MG63 (cell line): ENCODE measurements at places on chromosomes 12 and 14.

- DNase-seq, result no peak
Measured at GRCh38 chr12:68835333-68835908, 27.4 kb downstream of the MDM2 start.

DNA sequence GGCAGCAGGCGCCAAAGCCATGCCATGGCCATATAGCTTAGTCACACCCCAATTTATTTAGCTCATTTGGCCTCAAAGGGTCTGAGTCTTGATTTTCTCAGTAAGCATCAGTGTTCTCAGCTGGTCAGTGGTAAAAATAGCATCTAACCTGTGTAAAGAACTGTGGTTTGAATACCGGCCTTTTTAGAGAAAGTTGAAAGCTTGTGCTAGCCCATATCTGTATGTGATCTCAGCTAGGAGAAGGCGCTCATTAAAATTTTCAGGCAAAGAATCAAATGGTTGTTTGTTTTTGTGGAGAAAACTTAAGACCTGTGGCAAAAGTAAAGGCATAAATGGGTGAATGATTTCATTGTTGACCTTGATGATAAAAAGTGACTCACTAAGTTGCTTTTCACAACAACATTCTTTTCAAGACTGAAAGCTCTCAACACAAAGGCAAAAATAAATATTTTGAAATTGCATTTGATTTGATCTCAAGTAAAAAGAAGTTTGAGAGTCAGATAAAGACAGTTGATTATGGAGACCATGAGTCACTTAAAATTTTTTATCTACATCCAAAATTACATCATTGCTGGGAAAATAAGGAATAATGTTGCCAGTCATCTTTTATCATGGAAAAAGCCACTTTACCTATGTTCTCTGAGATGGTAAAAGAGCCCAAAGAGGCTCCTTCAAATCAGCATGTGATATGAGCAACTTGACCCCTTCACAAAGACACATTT is 128.5 kb upstream of the RGS6 start:
- peak; percentile 50 for DNase-seq

GRCh38 chr12:59499774-59500173 is 96.1 kb upstream of the SLC16A7 start:
- no peak for DNase-seq

DNA sequence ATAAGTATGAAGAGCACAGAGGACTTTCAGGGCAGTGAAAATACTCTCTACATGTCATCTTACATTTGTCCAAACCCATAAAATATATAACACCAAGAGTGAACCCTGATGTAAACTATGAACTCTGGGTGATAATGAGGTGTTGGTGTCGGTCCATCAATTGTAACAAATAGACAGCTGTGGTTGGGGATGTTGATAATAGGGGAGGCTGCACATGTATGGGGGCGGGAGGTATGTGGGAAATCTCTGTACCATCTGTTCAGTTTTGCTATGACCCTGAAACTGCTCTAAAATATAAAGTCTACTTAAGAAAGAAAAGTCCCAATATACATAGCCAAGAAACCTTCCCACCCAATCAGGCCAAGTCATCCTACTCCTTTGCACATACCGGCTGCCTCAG is 88.5 kb downstream of the GPR135 start:
- DNase-seq, result no peak

GRCh38 chr14:23252006-23252405 is 14.3 kb downstream of the RNF212B start:
- DNase-seq, result no peak

DNA sequence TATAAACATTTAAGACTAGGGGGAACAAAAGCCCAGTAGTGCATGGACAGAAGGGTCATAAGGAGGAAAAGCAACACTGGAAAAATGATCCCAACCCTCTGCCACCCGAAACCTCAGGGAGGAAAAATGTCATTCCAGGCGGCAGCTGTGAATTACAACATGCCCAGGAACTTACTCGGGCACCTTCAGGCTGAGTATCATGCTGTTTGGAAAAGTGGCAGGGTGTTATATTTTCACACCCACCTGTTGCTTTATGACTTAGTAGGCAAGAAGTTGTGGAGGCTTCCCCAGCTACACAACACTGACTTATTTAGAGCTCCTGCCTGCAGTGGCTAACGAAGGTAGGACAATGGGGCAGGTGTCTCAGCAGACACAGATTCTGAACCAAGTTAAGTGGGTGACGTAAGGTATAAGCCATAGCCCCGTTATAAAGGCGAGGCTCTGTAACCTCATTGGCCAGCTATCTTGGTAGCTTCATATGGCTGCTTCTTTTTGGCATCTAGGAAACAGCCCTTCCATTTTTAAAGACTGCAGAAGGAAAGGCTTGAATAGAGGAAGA is 96.1 kb upstream of the IFNG-AS1 start:
- no peak for DNase-seq
